ENCODE measurements at places on chromosomes 3 and 15.
A peak's percentile ranks its signal among the peaks of the same experiment; 100 is the strongest.

DNA sequence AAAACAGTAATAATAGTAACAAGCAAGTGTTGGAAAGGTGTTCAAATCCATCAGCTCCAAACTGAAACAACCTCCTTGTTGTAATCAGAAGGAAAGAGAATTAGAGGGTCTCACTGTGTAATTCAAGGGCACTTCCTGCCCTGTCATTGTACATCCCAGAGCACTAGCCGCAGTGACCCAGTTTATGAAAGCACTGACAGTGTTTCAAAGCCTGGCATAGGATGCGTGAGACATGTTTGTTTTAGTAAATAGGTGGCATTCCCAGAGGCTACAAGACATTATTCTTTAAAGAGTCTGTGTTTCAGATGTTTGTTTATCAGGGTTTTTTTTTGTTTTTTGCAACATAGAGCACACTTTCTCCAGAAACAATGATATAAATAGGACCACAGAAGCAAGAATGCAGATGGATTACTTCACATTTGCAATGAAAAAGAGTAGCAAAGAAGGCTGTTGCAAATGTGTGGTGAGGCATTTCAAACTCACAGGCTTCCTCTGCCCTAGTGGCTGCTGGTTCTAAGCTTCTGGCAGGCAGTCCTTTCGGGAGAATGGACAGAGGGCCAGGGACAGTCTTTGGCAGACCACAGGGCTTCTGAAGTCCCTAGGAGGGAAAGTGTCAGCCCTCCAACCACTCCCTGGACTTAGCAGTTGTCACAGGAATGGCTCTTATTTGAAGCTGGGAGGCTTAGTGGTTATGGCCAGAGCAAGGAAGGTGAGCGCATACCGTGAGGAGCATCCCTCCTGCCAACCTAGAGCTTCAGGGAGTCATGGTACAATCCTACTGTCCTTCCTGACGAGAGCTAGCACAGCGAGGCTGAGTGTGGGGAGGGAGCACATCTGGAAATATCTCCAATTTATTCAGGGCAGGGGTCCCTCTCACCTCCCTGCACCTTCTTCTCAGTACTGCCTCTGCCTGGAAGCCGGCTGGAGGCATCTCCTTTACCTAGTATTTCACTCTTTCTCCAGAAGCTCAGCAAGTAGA is 31.4 kb upstream of the TIPARP start:
- peak; percentile 33 for DNase-seq

DNA sequence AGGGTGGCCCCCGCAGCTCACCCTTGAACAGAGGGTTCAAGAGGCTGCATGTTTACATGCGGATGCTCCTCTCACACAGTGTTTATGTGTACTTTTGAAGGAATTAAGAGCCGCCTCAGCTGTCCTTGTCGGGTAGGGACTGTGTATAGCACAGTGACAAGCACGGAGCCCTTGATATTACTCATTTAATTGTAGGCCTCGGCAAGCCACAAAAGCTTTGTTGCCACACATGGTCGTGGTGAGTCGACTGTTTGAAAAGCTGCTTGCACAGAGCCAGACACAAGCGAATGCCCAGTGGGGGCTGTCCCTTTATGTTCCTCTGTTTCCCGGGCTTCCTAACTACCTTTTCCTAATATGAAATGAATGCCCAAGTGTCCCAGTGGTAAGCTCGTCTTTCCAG is 4.5 kb downstream of the ESYT3 start:
- DNase-seq: peak; percentile 48

DNA sequence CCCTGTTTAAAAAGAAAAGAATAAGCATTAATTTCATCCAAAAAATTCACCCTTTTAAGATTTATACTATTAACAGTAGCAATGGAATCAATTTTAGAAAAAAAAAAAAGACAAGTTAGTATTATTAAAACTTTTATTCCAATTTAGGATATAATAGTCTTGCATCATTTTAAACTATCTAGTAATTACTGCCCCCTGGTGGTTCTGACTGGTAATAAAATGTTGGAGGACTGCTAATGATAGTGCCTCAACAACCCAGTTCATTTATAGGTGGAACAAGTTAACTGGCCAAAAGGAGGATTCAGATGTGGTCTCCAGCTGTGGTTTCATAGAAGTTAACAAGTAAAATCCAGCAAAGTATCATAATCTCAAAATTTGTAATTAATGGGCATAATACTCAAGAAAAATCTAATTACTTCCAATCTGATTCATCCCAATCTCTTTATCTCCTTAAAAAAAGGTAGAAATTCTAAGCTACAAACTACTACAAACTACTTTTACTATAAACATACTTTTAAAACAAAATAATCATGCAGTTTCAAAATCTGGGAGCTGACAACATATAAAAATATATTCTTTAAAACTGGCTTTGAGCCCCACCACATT is 30.7 kb upstream of the WDR49 start:
- DNase-seq: peak; percentile 90

- DNase-seq: peak; percentile 77
Observed at GRCh38 chr3:138594935-138595610, 1.0 kb upstream of the CEP70 start.

- no peak for DNase-seq
Observed at GRCh38 chr15:68584756-68585573, 6.2 kb downstream of the CORO2B start.

All from hematopoietic multipotent progenitor cell treated with erythropoietin and hydrocortisone succinate and interleukin-3 and kit ligand, for 4 days (in vitro differentiated cells).